Stimulated activated CD4-positive, alpha-beta T cell treated with anti-CD3 and anti-CD28 coated beads, Interleukin-15, amount 100 ng/mL, for 1 hour (primary cell): ENCODE measurements at places on chromosomes 16 and 17.

DNA sequence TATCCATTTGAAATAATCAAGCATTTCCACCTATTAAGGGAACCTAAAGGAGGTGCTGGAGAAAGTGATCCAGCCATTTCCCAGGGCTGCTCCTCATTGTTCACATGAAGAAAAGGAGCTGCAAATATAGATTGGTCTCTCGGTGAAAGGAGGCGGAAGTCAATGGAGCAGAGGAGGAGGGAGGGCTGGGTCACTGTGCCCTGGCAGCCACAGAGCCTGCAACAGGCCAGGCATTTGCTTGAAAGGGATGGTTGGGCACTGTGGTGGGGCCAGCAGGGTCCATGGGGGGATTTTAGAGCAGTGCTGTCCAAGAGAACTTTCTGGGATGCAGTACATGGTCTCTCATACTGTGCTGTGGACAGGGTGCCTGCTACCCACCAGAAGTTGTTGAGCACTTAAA, 173.2 kb downstream of the CYLD start:
- no peak for DNase-seq

GRCh38 chr17:16273499-16273898, 56.5 kb downstream of the PIGL start:
- no peak for DNase-seq

GRCh38 chr17:4574448-4575045, 9.8 kb upstream of the SMTNL2 start:
- no peak for DNase-seq

DNA sequence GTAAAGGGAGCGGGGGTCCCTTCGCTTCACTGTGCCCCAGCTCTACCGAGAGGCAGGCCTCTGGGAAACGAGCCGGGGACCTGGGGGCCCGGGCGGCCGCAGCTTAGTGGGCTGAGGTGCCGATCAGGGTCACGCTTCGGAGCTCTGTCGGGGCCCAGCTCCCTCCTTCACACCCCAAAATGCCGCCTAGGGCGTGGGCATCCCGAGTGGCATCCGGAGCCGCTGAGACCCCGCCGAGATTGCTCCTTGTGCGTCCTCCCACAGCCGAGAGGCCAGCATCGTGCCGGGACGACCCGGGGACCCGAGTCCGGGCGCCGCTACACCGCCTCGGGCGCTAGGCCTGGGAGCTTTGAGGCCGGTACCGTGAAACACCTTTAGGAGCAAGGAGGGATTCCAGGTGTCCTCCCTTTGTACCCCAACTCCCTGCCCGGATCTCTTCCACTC, 1.3 kb downstream of the SALL1 start:
- no peak for DNase-seq

- DNase-seq = no peak
Observed at GRCh38 chr17:66945147-66945835, 19.2 kb upstream of the CACNG4 start.

- no peak for DNase-seq
Observed at GRCh38 chr16:10121897-10122425, 60.3 kb downstream of the GRIN2A start.

DNA sequence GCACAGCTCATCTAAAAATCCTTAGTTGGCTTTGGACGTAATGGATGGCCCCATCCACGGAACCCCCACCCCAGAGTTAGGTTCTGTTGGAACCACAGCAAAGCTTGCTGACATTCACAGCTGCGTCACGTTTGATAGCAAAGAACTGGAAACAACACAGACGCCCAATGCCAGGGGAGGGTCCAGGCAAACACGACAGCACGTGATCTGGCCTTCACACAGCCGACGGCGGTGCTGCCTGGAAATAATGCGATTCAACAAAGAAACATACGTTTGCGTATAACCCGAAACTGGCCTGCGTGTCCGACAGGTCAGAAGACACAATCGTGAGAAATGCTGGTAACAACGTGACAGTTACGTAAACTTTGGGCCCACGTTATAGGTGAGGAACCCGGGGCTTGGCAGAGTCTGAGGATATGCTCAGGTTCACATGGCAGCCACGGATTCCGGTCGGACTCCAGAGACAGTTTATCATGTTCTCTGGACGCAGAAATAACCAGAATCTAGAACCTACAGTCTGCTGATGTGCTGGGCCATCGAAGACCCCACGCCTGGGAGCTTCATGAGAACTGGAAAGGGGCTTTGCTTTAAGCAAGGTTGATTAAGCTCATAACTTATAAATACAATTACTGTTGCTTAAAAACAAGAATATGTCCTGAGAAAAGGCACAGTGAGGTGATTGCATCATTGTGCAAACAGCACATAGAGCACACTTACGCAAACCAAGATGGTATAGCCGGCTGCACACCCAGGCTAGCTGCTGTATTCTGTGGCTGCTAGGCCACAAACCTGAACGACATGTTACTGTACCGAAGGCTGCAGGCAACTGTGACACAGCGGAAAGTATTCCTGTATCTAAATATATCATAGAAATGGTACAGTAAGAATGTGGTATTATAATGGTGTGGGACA, 70.4 kb downstream of the RPH3AL start:
- DNase-seq = no peak

DNA sequence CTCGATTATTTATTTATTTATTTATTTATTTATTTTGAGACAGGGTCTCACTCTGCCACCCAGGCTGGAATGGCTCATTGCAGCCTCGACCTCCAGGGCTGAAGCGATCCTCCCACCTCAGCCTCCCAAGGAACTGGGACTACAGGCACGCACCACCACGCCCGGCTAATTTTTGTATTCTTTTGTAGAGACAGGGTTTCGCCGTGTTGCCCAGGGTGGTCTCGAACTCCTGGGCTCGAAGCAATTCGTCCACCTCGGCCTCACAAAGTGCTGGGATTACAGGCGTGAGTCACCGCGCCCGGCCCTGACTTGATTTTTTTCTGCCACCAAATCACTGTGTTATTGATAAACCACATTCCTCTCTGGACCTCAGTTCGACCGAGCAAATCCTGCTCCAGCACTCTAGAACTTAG, 758 bp upstream of the RPL23A start:
- no peak for DNase-seq

- no peak for DNase-seq
Observed at GRCh38 chr17:81898029-81898866, 3.8 kb upstream of the NPB start.

DNA sequence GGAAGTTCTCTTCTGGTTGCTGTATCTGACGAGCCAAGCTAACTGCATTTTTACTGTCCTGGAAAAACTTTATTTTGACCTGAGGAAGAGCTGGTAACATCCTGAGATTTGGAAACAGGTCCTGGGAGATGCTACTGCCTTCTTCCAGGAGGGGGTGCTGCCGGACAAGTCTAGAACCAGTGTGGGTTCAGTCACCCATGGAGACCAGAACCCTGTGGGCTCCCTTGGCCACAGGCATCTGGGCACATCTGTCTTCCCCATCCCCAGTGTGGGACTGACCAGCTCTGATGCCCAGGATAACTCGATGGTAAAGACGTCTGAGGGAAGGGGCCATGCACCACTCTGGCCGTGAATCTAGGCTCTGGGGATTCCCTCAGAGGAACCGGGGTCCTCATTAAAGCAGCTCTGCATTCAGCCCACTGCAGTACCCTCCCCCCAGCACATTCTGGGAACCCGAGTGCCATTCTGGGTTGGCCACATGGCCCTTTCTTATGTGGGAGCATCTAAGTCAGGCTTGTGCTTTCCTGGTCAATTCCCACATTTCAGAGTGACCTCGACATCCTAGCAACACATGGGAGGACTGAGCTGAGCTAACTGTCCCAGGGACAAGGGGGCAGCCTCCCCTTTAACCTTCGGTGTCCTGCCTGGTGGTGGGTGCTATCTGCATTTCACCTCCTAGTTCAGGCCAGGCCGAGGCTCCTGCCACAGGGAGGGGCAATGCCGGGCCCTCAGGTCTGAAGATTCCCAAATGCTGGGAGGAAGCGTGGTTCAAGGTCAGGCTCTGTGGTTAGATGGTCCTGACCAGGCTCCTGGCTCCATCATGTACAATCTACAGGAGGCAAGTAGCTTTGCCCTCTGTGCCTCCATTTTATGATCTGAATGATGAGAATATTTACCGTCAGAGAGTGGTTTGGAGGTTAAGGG, 6.4 kb downstream of the C16orf86 start:
- DNase-seq = no peak

DNA sequence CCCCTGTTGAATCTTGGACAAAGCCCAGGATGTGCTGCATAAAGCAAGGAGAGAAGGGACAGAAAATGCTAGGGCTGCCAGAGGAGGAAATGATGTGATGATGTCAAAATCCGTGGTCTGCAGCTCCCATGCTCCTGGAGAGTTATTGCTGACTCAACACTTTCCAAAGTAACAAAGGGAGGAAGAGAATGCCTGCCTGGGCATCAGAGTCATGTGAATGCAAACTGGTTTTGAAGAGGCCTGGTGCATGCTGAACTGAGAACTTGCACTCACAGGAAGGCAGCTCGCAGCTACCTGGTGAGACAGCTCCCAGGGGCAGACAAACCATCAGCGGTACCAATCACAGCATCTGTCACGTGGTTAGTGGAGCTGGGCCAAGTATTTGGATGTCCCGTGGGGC, 2.8 kb downstream of the MARVELD3 start:
- DNase-seq = no peak

DNA sequence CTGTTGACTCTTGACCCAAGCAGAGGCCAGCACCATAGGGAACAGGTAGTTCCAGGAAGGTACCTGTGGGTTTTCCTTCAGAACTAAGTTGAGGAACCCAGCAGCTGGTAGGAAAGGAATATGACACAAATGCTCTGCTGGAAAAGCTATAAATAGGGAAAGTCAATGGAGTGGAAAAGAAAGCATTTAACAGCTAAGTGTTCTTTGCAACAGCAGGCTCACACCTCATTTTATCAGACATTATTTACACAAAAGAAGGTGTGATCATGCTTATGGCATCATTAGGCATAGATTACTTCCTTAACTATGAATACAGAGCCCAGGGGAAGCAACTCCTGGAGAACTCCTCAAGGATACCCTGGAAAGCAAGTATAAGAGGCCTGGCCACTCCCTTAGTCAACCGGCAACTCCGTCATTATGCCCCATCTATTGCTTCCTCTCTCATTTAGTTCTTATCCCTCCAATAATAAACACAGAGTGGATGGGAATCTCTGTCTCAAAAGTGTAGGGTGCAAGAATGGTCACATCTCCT, 128.1 kb downstream of the HS3ST2 start:
- DNase-seq = no peak

- DNase-seq = no peak
Observed at GRCh38 chr17:34379868-34380267, 16.8 kb upstream of the CCL1 start.

GRCh38 chr16:11093572-11094074, 149.3 kb downstream of the CLEC16A start:
- DNase-seq = no peak

GRCh38 chr17:73740370-73740769, 96.1 kb upstream of the SDK2 start:
- no peak for DNase-seq

- DNase-seq = no peak
Observed at GRCh38 chr17:74345433-74346241, 16.0 kb downstream of the BTBD17 start.

GRCh38 chr16:29687755-29688154, 8.8 kb downstream of the QPRT start:
- DNase-seq = no peak

GRCh38 chr17:74454197-74455024, 12.0 kb upstream of the CD300A start:
- no peak for DNase-seq

DNA sequence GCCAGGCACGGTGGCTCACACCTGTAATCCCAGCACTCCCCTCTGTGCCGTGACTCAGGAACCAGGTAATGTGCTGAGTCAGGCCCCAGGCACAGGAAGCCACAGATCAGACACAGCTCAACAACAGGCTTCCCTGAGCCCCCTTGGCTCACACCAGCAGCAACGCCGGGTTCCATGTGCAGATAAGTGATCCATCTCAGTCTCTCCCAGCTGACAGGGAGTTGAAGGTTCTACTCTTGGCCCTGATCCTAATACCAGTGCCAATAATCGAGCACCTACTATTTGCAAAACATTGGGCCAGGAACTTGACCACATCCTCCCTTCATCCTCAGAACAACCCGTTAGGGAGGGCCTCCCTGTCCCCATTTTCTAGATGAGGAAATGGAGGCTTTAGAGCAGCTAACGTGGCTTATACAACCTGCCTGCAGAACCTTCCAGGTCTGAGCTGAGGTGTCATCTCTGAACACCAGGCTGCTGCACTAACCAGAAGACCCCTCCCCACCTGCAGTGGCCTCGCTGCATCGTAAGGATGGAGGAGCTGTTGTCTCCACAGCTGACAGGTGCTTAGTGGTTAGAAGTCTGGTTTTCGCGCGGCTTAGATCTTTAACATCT, 64.8 kb upstream of the AMZ2 start:
- DNase-seq = no peak

DNA sequence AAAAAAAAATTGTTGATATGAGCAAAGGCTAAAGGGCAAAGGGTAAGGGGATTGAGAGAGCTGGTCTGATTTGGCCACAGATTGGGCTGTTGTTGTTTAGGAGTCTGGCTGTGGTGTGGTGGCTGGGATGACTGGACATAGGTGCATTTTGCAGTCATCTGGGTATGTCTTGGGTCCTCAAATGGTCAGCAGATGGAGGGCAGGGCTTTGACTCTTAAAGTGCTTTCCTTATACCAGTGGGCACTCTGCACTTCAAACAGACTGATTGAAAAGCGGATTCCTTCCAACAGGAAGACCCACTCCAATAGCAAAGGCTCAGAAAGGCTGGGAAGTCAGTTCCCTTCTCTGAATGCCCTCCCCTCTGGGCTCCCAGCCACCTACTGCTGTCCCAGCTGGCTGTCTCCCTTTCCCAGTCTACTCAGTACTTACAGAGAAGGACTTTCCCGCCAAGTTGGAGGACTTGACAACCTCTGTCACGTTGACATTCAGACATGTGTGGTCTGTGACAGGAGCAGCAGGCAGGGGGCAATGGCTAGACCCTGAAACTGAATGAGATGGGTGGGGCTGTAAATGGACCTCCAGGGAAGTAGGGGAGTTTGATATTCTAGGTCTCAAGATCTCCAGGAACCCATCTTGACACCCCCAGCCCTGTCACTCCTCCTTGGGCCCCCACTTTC, 19.6 kb upstream of the MFSD6L start:
- no peak for DNase-seq

DNA sequence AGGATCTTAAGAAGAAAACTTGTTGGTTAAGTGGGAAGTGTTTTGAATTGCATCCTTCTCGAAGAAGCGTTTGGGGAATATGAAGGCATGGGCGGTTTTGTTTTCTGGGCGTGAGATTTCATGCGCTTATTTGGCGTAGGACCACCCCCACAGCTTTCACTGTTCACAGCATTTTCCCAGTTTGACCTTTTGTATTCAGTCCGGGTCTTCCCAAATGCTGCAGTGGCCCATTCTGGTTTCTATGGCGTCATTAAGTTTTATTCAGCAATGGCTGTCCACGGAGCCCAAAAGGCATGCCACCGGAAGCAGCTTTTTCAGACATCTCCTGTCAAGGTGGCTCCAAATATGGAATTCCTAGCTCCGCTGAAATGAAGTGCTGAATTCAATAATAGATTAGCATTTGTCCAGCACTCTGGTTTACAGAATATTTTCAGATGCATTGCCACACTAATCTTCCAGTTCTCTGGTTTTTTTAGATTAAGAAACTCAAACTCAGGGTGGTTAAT, 90.6 kb upstream of the FBXO47 start:
- no peak for DNase-seq
